ENCODE measurements at places on chromosomes 1 and 21. TPM values are rescaled to one million over a fixed set of nuclear protein-coding genes. Genes with fewer than 3 reads are reported as not detected.

Gene KRTAP19-1
- not detected for total RNA-seq

Gene CELA2B
- not detected for total RNA-seq

Gene CELA3B
- 5.3 TPM for total RNA-seq

Gene GNAT2
- total RNA-seq: 0.76 TPM

Gene RPS6KA1
- total RNA-seq: 47.0 TPM

- H3K36me3 ChIP-seq: no peaks in the 10 kb centered on the region
- no peak overlapping the region for H3K27ac ChIP-seq
These were observed 230.1 kb downstream of the SRGAP2C start for GRCh38 chr1:121414905-121415304.

- H3K27me3 ChIP-seq: no peaks in the 10 kb centered on the region
- H3K36me3 ChIP-seq: no peaks in the 10 kb centered on the region
- no peak overlapping the region for H3K4me3 ChIP-seq
- H3K4me1 ChIP-seq: no peaks in the 10 kb centered on the region
- no peak for DNase-seq
These were observed 6.0 kb downstream of the DENND1B start for GRCh38 chr1:197769287-197769686.

GRCh38 chr1:155392898-155393411, 72.3 kb downstream of the RUSC1 start:
- H3K4me3 ChIP-seq: no peak overlapping the region
- no peaks in the 10 kb centered on the region for H3K4me1 ChIP-seq
- no peaks in the 10 kb centered on the region for H3K27me3 ChIP-seq

DNA sequence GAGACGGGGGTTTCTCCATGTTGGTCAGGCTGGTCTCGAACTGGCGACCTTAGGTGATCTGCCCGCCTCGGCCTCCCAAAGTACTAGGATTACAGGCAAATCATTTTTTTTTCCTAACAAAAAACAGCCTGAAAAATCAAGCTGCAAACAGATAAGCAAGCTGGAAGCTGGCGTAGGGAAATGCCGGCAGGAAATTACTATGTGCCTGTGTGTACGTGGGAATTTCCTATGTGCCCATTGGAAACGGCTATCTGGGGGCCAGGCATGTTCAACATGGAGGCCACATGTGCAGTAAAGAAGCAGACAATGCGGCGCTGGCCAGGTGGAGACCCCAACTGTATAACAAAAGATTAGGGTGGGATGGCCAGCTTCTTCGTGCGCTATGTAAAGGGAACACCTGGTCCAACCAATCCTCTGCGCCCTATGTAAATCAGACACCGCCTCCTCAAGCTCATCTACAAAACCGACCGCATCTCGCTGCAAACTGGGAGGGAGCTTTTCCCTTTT, 9.1 kb upstream of the AADACL4 start:
- no peak for DNase-seq
- no peak overlapping the region for H3K27ac ChIP-seq
- no peaks in the 10 kb centered on the region for H3K36me3 ChIP-seq
- H3K4me1 ChIP-seq: no peaks in the 10 kb centered on the region
- H3K27me3 ChIP-seq: no peaks in the 10 kb centered on the region
- no peak overlapping the region for H3K4me3 ChIP-seq
